Uterus (tissue), 4 donors: ENCODE measurements at places on chromosomes 4 and X. TPM values are rescaled to one million over a fixed set of nuclear protein-coding genes. Genes with fewer than 3 reads are reported as not detected.

- H3K36me3 ChIP-seq = no peaks in the 10 kb centered on the region
- no peaks in the 10 kb centered on the region for H3K27me3 ChIP-seq
- H3K27ac ChIP-seq = no peak overlapping the region
- H3K4me3 ChIP-seq = no peak overlapping the region
Measured at GRCh38 chrX:151402719-151403390, 5.8 kb downstream of the VMA21 start.

DNA sequence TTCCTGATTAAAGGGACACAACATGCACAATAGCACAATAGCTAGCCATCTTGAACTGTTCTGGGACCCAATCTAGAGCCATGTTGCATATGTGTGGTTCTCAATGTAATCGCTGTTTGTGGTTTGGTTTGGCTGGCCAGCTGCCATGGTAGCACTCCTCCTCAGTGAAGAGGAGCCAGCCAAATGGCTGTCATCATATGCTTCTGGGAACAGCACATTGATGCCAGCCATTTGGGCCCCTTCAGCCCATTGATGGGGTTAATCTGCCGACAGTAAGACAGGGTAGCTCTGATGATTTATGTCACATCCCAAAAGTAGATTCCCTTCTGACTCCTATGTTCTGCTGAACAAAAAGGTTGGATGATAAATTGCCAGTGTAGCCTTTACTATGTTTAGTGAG, 48.5 kb downstream of the AWAT2 start:
- no peaks in the 10 kb centered on the region for H3K4me1 ChIP-seq
- H3K27me3 ChIP-seq = no peaks in the 10 kb centered on the region
- no peak overlapping the region for H3K27ac ChIP-seq

- no peak for DNase-seq
- no peaks in the 10 kb centered on the region for H3K4me1 ChIP-seq
- H3K27me3 ChIP-seq = no peaks in the 10 kb centered on the region
- no peaks in the 10 kb centered on the region for H3K36me3 ChIP-seq
Measured at GRCh38 chrX:108224727-108225621, 133.4 kb downstream of the ATG4A start.

GRCh38 chrX:139126493-139126892, 404.0 kb upstream of the F9 start:
- H3K4me1 ChIP-seq = no peaks in the 10 kb centered on the region
- no peak for DNase-seq
- H3K27ac ChIP-seq = no peak overlapping the region
- H3K27me3 ChIP-seq = peaks cover 2% of the 10 kb centered on the region
- no peaks in the 10 kb centered on the region for H3K36me3 ChIP-seq

DNA sequence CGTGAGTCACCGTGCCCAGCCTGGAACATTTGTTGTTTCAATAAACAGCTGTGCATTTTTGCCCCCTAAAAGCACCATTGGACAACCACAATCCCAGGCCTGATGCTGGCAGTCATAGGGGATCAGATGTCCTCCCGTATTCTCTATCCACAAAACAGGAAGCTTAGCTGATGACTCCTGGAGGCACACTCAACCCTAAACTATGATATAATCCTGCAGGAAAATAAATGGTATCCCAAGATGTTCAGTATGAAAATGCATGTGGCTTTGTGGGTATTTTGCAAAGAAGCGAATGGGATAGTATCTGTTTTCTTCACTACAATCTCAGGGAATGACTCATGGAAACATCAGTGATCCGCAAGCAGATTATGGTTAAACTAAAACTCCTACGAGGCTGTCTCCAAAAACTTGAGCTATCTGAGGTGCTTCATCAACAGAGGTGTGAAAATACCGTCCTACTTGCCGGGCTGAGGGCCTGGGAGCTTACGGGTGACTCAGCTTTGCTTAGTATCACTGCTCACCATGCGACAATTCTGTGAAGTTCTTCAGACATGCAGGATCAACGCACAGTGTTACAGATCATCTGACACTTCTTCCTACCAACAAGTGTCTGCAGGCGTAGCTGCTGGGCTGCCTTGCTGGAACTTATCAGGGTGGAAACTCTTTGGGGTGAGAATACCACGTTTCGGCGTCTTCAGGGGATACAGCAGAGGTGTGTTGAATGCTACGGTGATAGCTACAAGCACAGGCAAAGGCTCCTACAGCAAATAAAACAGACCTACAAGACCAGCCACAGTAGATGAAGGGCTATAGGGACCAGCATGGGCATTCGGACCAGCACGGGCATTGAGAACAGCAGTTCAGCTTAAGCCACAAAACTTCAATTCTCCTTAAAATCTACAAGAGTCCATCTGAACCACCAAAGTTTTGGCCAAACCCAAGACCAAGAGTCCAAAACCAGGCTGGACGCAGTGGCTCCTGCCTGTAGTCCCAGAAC, 148.5 kb downstream of the DHRSX start:
- H3K36me3 ChIP-seq = no peaks in the 10 kb centered on the region
- H3K4me1 ChIP-seq = no peaks in the 10 kb centered on the region
- no peak overlapping the region for H3K4me3 ChIP-seq
- no peak for DNase-seq

- H3K4me1 ChIP-seq = no peaks in the 10 kb centered on the region
- no peaks in the 10 kb centered on the region for H3K36me3 ChIP-seq
Measured at GRCh38 chr4:184313702-184314659, 96.3 kb upstream of the ENPP6 start.

AREG gene
- not detected for total RNA-seq

SYP gene
- total RNA-seq = 3.0 TPM

COPS4 gene
- total RNA-seq = 51.1 TPM

PPEF1 gene
- under 0.01 TPM for total RNA-seq

LIAS gene
- total RNA-seq = 16.5 TPM

ARX gene
- not detected for total RNA-seq
